ENCODE measurements at places on chromosomes 1 and 21.

DNA sequence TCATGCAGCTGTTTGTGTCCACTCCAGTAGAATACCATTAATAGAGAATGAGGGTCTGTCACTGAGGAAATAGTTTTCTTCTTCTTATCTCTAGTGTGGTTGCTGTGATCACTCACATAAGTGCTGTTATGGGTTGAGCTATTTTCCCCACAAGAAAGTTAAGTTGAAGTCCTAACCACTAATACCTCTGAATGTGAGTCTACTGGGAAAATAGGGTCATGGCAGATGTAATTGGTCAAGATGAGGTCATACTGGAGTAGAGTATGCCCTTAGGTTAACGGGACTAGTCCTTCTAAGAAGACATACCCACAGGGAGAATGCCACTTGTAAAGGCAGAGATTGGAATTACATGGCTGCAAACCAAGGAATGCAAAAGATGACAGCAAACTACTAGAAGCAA is 70.5 kb upstream of the COL24A1 start:
- DNase-seq = no peak

DNA sequence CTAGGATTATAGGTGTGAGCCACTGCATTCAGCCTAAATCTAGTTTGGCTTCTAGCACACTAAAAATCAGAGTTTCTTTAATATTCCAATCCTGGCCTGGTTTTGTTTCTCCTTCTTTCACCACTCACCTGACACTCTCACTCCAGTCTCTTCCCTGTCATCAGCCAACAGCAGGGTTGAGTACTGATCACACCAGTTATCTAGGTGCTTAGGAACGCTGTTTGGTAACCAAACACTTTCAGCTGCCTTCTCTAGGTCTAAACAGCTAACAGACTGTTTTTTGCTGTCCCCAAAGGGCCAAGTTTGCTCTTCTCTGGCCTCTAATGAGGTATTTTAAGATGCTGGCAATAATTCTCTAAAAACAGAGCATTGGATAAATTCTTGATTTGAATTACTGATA is 17.7 kb upstream of the FRRS1 start:
- DNase-seq = no peak

- no peak for DNase-seq
Observed at GRCh38 chr1:31510853-31511789, 65.2 kb upstream of the TINAGL1 start.

- DNase-seq = no peak
Observed at GRCh38 chr1:30882678-30883388, 25.7 kb downstream of the SDC3 start.

DNA sequence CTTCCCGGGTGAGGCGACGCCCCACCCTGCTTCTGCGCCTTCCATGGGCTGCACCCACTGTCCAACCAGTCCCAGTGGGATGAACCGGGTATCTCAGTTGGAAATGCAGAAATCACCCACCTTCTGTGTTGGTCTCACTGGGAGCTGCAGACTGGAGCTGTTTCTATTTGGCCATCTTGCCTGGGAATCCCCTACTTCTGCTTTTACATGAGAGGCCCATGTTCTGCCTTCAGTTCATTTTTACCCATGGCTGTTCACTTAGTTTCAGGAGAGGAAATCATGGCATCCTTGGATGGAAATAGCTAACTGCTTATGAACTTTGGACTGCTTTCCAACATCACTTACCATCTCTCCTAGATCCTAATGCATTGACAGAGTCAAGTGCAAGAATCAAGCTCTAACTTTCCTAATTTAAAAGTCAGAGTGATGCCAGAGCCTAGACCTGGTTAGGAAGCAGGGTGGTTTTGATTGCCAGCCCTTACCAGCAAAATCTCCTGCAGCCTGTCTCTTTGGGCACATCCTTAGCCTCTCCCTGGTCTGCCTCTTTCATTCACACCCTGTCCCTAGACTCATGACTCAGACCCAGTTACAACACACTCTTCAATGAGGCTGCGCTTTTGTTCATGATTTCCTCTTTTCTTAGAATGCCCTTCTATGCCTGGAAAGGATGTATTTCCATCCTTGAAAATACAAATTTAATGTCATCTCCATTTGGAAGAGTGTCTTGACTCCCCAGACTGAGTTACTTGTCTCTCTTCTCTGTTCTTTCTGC is 137.2 kb downstream of the KCTD3 start:
- DNase-seq = no peak

GRCh38 chr1:89945852-89946476 is 48.9 kb upstream of the ZNF326 start:
- DNase-seq = no peak

GRCh38 chr1:29363536-29363935 is 127.2 kb downstream of the PTPRU start:
- no peak for DNase-seq

GRCh38 chr21:46368533-46369285 is 44.8 kb downstream of the PCNT start:
- no peak for DNase-seq

DNA sequence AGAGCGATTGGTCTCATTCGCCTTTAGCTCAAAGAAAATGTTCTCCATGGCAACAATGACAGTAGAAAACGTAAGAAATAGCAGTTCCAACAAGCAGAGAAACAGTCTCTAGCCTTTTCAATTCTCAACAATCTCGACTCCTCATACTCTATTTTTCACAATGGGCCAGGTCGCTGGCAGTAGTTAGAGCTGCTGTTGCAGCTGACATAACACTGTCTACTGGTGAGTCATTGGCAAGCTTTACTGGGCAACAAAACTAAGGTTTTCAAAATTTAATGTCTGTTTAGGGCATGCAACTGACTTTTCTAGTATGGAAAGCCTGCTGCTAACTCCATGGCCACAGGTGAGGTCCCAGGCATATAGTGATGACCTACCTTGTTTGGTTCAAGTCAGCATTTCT is 221.1 kb upstream of the KAZN start:
- DNase-seq = no peak

- no peak for DNase-seq
Observed at GRCh38 chr1:85178396-85178795, 22.4 kb downstream of the SYDE2 start.

- no peak for DNase-seq
Observed at GRCh38 chr1:169124459-169124858, 18.0 kb downstream of the ATP1B1 start.

GRCh38 chr1:1399872-1400575 is 889 bp upstream of the CCNL2 start:
- no peak for DNase-seq

- DNase-seq = no peak
Observed at GRCh38 chr1:1161683-1162079, 12.0 kb upstream of the TTLL10 start.

DNA sequence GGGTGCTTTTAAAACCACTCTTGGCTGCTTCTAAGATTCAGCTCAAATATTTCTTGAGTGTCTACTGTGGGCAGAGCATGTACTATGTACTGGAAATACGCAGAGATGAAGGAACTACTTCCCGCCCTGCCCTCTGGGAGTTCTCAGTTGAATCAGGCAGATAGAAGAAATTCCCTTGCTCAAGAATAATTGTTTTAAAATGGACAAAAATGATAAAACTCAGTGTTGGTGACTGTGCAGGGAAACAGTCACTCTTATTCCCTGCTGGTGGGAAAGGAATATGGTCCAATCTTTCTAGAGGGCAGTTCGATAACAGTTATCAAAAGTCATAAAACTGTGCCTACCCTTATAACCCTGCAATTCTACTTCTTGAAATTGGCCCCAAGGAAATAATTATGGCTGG is 16.9 kb upstream of the GRHL3 start:
- no peak for DNase-seq

GRCh38 chr1:169802888-169803287 is 8.2 kb upstream of the METTL18 start:
- DNase-seq = no peak

GRCh38 chr1:180916012-180916770 is 3.5 kb downstream of the KIAA1614 start:
- no peak for DNase-seq
